ENCODE measurements at places on chromosomes 2 and 18.

DNA sequence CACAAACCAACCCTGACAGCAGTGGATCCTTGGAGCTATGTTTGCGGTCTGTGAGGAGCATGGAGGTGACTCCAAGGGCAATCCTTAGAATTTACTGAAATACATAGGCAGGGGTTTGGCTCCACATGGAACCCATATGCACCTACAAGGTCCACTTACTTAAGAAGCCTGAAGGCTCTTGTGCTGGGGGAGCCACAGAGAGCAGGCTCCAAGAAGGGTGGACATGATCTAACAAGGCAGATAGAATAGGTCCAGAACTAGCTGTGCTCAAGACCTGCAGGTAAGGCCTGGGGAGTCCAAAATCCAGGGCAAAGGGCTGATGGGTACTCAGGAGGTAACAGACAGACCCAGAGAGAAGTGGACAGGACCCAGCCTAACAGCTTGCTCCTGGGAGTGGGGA is 1.2 kb upstream of the CDK5R2 start:
- no peak for DNase-seq

DNA sequence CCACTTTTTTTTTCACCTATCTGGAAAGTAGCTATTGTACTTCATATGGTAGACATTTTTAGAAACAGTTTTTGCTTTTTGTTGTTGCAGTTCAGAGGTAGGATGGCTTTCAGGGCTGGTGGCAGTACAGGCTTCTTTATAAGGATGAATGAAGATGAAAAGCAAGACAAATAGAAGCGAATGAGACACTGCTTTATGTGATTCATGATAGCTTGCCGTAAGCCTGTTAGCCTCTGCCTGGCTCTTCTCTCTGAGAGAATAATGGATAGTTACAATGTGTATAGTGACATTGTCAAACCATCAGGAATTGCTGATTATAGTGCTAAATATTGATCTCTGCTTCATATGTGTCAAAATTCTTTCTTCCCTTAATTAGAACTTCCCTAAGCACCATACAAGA is 173.7 kb downstream of the NR4A2 start:
- DNase-seq: no peak

GRCh38 chr2:28206762-28207161 is 185.9 kb upstream of the FOSL2 start:
- no peak for DNase-seq

- no peak for DNase-seq
Measured at GRCh38 chr2:88658881-88659537, 31.7 kb upstream of the EIF2AK3 start.

All from stomach (tissue), 19 donors.